A172 (cell line): ENCODE measurements at places on chromosomes 5 and 9.
A peak's percentile ranks its signal among the peaks of the same experiment; 100 is the strongest.

- DNase-seq: no peak
Observed at GRCh38 chr5:178794433-178794832, 64.0 kb upstream of the ZNF354A start.

DNA sequence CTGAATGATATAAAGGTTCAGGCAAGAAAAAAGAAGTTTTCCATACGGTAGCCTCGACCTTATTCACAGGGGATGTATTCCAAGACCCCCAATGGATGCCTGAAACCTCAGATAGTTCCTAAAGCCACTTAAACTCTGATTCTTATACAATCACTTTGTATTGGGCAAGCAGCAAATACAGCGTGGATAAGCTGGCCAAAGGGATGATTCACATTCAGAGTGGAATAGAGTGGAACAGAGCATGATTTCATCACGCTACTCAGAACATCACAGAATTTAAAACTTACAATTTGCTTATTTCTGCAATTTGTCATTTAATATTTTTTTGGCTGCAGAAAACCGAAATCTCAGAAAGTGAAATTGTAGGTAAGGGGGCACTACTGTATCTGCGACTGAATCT, 40.5 kb upstream of the CDH18 start:
- DNase-seq: no peak

- no peak for DNase-seq
Observed at GRCh38 chr5:16842896-16843295, 93.2 kb downstream of the MYO10 start.

DNA sequence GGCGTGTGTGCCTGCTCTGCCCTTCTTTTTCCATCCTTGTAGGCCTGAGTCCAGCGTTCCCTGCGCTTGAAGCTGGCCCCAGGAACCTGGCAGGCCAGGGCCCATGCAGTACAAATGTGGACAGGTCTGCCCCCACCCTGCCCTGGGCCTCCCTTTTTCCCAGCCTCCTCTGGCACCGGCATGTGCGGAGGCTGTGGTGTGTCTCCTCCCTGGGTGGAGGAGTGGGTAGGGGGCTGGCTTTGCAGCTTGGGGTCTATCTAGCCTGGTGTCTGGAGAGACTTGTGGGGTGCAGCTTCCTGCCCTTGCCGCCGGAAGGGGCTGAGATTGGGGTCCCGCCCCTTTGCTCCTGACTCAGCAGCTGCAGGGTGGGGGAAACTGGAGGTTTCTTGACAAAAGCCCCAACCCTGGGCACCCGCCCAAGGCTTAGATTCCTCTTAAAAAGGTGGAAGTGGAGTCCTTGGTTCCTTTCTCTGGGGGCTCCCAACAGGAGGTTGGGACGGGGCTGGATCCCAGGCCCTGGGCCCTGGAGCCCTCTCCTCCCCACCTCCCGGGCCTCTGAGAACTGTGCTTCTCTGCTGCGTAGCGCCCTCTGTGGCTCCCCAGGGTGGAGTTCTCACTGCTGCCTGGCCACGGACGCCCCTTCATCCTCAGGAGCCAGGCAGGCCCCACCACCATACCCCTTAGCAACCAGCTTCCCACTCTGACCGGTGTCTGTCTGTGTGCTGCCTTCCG, 18.0 kb downstream of the RXRA start:
- DNase-seq: no peak

- no peak for DNase-seq
Observed at GRCh38 chr5:131277875-131278740, 14.3 kb downstream of the CDC42SE2 start.

DNA sequence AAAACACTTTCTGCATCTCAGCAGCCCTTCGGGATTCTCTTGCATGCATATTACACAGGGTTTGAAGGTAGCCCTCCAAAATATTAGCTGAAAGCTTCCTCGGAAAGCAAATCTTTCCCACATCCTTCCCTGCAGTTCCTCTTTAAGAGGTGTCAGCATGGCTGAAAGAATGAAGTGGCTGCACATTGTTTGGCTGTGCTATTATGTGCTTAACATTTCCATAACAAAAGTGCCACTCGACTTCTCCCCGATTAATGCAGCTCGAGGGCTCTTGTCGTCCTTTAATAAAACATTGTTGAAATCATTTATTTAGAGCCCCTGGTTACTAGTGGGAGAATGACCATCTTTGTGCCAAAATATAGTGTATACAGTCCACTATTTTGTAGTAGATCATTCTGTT, 6.5 kb downstream of the GAS1 start:
- DNase-seq: no peak

GRCh38 chr9:14992081-14992480, 81.9 kb upstream of the FREM1 start:
- DNase-seq: peak; percentile 40

DNA sequence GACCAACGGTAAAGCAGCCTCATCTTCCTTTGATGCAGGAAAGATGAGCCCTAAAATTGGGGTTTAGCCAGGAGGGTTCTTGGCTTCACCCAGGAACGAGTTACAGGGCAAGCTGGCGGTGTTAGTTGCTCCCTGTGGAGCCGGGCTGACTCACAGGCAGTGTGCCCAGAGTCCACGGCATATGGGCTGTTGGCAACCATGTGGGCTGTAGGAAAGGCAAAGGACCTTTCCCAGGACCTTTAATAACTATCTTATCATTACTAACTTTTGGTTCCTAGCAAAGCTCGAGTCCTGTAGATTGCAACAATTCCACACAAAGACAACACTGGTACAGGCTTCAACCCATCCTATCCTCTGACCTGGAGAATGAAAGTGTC, 29.8 kb upstream of the CLPTM1L start:
- peak; percentile 84 for DNase-seq

- peak; percentile 21 for DNase-seq
Observed at GRCh38 chr5:15421921-15422412, 78.0 kb upstream of the FBXL7 start.

GRCh38 chr5:73564675-73565074, 764 bp downstream of the ANKRA2 start:
- no peak for DNase-seq

DNA sequence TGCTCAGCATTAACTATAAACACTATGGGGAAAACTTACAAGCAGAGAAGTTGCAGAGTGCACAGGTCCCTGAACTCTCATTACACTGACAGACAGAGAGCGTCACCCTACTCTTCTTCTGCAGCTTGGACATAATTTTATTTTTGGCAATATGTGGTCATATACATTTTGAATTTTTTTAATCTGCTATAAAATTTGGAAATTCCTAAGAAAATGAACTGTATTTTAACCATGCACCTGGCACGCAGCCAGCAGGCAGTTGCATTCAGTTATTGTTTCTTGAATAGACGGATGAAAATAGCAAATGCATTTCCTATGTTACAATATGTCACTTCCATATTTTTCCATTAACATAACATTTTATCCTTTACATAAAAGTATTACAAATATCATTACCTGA, 100.2 kb downstream of the SLC25A46 start:
- no peak for DNase-seq

GRCh38 chr5:93883459-93883858, 142.1 kb upstream of the POU5F2 start:
- DNase-seq: no peak

DNA sequence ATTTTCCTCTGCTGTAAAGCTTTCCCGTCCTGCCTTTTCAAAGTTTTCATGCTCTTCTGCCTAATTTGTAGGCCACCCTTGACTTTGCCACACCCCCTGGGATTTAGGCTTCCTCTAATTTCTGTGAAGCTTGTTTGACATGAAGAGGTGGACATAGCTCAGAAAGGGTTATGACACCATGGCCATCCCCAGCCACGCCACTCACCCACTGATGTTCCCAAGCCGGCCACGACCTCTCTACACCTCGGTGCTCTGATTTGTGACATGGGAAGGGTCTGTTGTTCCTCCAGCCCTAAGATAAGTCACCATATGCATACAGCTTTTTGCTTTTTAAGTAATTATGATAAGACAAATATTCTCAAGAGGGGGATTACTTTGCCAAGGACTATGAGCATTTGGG, 139.5 kb downstream of the BARX1 start:
- no peak for DNase-seq

- DNase-seq: no peak
Observed at GRCh38 chr9:89477384-89477783, 20.5 kb downstream of the SEMA4D start.

DNA sequence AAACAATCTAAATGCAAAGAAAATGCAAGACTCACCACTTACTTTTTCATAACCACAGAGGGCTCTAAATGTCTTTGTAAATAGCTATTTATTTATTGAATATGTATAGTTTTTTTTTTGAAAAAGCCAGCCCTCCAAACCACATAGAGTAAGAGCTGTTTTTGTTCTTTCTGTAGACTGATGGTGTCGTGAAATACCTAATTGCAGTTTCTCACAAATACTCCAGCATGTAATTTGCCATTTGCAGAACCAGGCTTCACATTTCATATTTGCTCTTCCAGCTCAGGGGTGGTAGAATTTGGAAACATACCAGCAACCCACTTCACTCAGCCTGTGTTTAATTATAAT, 159.8 kb downstream of the TMC1 start:
- no peak for DNase-seq

DNA sequence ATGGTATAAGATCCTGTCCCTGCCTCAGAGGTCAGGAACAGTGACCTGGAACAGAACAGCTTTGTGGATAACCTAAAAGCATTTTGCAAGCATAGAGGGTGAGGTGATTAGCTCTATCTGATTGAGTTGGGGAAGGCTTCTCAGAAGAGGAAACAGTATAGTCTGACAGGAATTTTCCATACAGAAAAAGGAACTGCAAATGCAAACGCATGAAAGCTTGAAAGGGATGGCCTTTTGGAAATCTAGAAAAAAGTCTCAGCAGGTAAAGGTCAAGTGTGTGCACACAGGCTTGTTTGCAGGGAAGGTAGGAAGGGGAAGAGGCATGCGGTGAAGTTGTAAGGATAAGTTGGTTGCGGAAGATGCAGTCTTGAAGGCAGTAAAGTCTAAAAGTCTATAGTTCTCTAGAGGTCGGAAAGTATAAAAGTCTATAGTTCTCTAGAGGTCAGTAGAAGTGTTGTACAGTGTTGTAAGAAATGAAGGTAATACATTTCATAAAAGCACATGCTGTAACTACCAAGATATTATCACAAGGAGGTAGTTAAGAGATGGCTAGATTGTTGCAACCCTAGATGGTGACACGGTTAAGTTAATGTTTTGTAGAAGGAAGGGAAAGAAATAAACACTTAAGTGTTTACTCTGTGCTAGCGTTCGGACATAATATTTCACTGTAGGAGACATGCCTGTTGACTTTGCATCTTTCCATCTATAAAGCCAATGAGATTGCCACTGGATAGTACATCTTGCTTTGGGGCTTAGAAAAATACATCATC, 16.7 kb upstream of the HSPB3 start:
- DNase-seq: no peak

DNA sequence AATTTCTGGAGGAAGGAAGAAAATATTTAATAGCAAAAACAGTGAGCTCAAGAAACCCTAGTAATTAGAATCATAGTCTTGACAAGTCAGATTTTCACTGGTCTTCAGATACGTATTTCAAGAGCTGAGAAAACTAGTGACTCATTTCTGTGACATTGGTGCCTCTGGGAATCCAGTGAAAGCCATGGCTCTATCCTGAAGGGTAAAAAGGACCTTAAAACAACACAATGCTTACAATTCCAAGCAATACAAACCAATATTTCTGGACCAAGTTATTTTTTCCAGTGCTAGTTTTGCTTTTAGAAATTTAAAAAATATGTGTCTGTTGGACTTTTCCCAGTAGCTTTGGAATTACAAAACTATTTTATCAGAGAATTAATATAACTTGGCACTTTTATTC, 140.3 kb downstream of the LPAR1 start:
- no peak for DNase-seq

DNA sequence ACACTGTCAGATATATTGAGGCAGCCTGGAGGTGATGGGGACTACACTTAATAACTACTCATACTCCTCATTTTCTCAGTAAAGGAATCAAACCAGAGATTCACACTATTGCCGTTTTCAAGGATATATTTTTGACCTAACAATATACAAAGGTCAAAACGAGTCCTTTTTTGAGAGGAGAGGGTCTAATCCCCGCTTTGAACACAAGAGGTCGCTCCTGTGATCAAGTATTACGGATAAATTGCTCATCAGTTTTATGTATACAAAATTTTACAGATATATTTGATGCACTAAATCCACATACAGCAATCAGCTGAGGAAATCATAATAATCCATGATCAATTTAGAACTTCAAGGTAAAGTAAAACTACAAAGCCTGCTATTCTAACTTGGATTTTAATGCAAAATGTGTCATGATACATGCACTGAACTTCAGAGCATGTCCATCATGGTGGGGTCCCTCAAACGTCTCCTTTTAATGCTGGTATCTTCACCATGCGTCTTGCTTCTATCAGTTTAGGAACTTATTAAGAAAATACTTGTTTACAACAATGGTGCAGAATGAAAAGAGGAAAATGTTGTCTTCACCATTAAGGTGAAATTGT, 2.5 kb upstream of the ISL1 start:
- DNase-seq: no peak

DNA sequence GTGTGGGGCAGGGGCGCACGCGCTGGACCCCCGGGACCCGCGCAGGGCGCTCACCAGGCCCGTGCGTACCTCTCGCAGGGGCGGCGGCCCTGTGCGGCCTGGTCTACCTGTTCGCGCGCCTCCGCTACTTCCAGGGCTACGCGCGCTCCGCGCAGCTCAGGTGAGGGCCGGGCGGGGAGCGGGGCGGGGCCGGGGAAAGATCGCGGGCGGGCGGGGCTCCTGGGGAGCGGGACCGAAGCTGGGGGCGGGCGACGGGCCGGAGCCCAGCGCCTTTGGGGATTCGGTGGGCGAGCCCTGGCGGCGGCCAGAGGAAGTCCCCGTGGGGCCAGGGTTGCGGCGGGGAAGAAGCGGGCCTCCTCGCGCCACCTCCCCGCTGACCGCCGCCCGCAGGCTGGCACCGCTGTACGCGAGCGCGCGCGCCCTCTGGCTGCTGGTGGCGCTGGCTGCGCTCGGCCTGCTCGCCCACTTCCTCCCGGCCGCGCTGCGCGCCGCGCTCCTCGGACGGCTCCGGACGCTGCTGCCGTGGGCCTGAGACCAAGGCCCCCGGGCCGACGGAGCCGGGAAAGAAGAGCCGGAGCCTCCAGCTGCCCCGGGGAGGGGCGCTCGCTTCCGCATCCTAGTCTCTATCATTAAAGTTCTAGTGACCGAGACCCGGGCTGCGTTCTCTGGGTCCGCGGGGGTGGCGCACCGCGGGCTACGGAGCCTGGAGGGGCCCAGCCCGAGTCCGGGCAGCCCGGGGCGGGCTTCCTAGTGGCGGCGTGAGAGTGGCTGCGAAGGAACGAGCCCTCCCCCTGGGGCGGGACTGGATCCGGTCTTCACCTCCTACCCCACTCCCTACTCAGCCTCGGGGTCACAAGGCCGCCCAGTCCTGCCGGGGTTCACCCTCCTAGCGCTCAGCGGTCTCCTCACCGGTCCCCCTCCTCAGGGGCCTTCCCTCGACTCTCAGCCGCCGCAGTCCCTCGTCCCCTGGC, 2.4 kb downstream of the LTC4S start:
- DNase-seq: peak; percentile 50

- no peak for DNase-seq
Observed at GRCh38 chr9:130283539-130284248, 18.1 kb downstream of the HMCN2 start.

- no peak for DNase-seq
Observed at GRCh38 chr5:10421896-10422691, 19.6 kb upstream of the ROPN1L start.

- DNase-seq: no peak
Observed at GRCh38 chr9:76787677-76788076, 23.4 kb downstream of the PCA3 start.

- DNase-seq: no peak
Observed at GRCh38 chr5:60576425-60576824, 123.5 kb downstream of the DEPDC1B start.

- DNase-seq: no peak
Observed at GRCh38 chr9:87199278-87199677, 252.0 kb upstream of the GAS1 start.

- no peak for DNase-seq
Observed at GRCh38 chr5:50745221-50745910, 78.9 kb downstream of the PARP8 start.
